CD4-positive, CD25-positive, alpha-beta regulatory T cell (primary cell): ENCODE measurements at places on chromosomes 2 and 18.

GRCh38 chr2:7994397-7994951 is 687.4 kb upstream of the ID2 start:
- DNase-seq: no peak

GRCh38 chr18:61400716-61401115 is 67.5 kb downstream of the CDH20 start:
- no peak for DNase-seq

DNA sequence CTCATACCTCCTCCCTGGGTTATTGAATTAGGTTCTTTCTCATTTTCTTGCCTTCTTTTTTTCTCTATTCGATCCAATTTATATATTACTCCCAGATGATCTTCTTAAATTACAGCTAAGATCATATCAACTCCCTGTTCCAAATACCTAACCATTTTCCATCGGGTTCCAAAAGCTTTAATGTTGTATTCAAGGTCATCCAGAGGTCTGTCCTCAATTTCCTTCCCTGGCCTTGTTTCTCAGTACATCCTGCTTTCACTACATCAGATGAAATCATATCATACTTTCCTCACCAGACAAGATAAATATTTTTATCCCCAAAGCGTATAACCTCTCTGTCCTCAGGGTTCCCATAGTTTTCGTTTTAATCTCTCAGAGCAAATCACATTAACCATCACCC is 36.3 kb upstream of the GREB1L start:
- DNase-seq: no peak

DNA sequence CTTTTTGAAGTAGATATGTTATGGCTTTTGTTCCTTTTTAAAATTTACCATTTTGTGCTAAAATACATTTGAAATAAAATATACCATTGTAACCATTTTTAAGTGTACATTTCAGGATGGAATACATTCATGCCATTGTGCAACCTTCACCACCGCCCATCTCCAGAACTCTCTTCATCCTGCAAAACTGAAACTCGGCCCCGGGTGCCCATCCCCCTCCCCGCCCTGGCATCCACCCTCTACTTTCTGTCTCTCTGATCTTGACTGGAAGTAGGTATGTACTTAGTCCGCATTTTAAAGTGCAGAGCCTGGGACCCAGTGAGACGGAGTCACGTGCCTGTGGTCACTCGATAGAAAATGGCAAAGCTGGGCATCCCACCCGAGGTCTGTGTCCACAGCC is 45.6 kb downstream of the DIPK1C start:
- no peak for DNase-seq

- DNase-seq: no peak
Measured at GRCh38 chr18:51668607-51669006, 471.1 kb upstream of the MEX3C start.

DNA sequence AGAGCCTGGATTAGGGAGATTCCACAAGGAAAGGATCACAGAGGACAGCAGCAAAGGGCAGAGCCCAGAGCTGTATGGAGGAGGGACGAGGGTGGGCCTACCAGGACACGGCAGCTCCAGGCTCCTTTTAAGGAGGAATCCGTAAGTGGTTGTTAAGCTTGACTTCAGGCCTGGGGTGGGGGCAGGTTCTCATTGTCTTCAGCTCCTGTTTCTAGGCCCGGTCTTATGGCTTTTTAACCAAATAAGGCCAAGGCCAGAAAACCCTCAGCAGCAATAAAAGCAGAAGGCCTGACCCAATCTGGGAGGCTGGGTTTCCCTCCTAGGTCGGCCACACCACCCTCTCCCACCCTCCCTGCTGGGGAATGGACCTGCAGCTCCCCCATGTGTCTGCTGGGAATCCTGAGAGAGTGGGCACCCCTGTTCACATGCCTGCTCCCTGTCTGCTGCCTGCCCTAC is 111.2 kb downstream of the PLB1 start:
- DNase-seq: no peak

GRCh38 chr2:181129364-181130056 is 149.1 kb downstream of the UBE2E3 start:
- DNase-seq: no peak

DNA sequence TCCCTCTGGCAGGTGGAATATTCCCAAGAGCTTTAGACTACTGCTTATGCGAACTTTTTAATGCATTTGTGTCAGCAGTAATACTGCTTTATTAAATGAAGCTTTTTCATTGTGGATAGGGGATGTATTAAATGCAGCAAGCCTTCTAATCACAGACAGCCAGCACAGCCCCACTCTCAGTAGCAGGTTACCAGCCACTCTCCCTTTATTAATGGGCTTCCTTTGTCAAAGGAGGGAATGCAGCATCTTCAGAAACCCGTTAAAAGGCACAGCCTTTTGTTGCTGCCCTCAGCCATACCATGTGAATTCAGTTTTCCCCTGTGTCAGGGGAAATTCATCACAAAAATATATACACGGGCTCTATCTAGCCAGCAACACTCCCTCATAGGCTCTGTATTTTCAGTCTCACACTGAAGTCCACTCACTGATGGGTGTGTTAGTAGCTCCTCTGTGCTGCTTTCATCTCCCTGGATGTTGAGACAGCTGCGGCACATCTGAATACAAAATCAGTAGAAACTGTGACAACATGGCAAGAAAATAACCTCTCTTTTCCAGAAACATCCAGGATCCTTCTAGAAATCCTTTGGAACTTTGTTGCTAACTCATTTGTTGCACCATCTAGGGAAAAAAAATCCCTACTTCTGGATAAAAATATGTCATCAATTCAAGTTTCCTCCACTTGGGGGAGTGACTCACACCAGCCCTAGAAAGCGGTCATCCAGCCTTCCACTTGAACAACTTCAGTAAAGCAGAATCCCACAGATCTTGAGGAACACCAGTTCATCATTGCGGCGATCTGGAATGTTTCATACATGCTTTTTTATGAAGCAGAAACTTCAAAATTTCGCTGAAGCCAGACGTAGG is 48.4 kb downstream of the LRRTM1 start:
- DNase-seq: no peak
